Fibroblast of skin of right quadriceps (primary cell): ENCODE measurements at places on chromosomes 13 and 19.
A peak's percentile ranks its signal among the peaks of the same experiment; 100 is the strongest.

DNA sequence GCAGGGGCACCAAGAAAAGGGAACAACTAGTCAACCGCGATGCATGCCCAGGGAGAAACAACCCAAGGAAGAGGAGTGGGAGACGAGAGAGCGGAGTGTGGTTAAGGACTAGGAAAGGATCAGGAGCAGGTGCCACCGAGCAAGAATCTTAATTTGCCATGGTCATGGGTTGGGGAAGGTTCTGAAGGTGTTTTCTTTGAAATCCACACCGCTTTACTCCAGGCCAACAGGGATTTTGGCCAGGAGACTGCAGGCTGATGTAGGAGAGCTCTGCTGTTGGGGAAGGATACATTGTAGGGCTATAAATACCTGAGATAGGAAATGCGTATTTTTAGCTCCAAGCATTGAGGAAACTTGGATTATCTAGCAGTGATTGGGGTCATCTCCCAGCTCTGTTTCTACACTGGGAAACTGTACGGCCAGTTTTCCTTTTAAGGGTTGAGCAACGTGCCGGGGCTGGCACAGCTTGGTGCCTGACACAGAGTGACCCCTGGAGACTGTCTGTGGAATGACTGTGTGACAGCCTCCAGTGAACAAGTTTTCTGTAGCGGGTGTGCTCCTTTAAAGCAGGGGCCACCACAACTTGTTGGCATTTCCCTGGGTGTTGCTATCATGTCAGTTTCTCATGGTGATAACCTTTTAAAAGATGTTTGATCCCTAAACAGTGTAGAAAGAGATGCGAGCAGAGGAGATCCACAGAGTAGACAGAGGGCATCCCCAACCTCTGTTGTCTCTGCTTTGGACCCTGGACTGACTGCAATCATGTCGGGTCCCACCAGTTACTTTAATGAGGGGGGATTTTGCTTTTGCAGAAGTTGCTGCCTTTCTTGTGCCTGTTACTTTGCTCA is 34.3 kb downstream of the ZNF536 start:
- DNase-seq, result no peak

- DNase-seq, result no peak
Observed at GRCh38 chr19:4052114-4052992, 14.3 kb downstream of the ZBTB7A start.

DNA sequence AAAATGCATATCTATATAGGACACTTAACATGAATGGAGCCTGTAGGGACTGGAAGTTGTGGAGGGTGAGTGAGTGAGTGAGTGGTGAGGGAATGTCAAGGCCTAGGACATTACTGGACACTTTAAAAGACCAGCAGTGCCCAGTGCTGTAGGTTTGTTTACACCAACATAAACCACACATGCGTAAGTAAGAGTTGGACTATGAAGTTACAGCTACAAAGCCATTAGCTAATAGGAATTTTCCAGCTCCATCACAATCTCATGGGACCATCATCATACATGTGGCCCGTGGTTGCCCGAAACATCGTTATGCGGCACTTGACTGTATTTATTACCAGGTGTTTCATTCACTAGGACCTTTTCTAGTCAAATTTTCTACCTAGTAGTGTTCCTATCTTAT is 49.2 kb downstream of the LATS2 start:
- no peak for DNase-seq

- no peak for DNase-seq
Observed at GRCh38 chr13:40640845-40641458, 25.5 kb downstream of the FOXO1 start.

DNA sequence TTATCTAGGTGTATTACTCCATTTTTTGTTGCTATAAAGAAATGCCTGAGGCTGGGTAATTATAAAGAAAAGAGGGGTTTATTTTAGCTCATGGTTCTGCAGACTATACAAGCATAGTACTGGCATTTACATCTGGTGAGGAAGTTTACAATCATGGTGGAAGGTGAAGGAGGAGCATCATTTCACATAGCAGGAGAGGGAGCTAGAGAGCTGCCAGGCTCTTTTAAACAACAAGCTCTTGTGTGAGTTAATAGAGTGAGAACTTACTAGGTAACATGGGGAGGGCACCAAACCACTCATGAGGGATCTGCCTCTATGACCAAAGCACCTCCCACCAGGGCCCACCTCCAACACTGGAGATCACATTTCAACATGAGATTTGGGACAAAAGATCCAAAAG is 221.7 kb upstream of the GPC6 start:
- DNase-seq, result no peak

DNA sequence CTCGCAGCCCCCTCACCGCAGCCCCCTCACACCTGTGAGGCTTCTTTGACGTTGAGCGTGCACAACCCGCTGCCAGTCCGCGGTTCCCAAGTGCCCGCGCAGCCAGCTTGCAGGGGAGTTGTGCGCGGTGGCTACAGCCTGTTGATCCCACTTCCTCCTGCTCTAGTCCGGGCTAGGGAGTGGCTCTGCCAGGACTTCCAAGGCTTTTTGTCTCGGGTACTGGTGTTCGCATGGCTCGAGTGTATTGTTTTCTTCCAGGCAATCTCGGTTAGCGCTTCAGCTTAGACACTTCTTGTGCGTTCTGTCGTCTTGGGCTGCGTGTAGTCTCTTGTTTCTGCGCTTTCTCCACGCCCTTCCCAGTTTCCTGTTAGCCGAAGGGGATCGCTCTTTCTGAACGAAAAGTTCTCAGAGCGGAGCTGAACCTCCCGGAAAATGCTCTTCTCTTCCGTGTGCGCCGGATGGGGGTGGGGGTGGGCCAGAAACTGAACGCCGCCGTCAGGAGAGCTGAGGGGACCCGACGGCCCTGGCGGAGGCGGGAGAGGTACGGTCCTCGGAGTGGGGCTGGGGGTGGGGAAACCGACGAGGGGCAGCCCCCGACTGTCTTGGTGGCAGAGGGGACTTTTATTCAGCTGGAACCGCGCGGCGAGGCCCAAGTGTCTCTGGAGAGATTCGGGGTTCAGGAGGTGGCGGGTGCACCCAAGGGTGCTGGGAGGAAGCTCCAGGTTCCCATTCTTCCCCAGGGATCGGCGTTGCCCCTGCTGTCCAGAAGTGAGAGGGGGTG is 697 bp upstream of the DGKH start:
- peak; percentile 67 for DNase-seq
